ENCODE measurements at places on chromosomes 4 and X.

DNA sequence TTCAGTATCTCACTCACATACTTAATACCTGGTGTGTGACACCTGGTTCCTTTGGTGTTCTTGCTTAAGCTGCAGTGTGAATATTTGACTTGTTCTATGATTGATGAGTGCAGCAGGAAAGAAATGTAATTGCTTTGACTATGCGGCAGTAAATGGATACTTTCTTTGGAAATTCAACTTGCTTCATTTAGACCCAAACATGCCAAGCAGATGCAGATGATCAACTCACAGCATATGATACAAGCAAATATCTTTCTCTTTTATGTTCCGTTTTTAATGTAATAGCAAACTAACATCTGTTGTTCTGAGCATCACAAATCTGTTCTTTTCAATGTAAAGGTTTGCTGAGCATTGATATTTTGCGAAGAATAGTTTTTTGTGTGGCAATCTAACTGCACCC is 549.5 kb downstream of the C4orf33 start:
- DNase-seq: no peak

DNA sequence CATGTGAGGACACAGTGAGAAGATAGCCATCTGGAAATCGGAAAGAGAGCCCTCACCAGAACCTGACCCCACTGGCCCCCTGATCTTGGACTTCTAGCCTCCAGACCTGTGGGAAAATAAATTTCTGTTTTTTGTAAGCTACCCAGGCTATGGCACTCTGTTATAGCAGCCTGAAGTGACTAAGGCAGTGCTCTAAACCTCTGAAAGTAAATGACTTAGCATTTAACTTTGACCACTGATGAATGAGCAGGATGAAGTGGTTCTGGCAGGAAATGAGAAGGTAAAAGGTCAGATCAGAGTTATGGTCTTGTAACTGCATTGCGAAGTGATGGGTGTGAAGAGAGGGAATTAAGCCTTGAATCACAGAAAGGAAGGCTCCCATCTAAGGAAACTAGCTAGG is 17.0 kb downstream of the GPAT3 start:
- DNase-seq: no peak

- no peak for DNase-seq
Measured at GRCh38 chr4:169231647-169232262, 39.0 kb downstream of the SH3RF1 start.

GRCh38 chrX:138745196-138745595 is 33.7 kb upstream of the FGF13 start:
- DNase-seq: no peak

DNA sequence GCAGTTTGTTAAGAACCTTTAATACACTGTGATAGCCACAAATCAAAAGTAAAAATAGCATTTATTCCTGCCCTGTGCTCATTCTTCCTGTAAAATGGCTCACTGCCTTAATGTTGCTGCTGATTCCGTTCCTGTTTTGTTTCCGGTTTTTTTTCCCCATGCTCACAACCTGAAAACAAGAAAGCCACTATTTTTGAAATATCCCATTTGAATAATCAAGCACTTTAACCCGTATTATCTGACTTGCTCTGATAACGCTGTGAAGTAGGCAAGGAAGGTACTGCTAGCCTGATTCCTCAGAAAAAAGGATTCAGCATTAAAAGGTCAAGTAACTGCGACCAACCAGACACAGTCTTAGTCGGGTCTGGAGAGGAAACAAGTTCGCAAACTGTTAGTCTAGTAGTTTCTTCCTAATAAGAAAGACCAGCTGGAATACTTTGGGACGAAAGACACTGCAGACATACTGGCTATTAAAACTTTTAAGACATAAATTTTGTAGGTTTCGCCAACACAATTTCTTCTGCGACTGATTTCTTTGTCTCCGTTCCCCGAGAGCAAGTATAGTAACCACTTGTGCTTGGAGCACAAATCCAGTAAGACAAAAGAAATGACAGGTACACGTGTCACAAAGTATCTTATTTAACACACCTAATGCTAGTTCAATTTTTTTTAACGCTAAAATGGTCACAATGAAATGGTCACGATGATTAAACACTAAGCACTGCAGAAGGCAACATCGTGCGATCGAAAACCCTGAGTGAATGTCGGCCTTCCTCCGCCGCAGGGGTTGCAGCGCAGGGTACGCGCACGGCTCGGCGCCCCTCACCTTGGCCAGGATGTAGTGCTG is 802 bp downstream of the COX18 start:
- DNase-seq: no peak

DNA sequence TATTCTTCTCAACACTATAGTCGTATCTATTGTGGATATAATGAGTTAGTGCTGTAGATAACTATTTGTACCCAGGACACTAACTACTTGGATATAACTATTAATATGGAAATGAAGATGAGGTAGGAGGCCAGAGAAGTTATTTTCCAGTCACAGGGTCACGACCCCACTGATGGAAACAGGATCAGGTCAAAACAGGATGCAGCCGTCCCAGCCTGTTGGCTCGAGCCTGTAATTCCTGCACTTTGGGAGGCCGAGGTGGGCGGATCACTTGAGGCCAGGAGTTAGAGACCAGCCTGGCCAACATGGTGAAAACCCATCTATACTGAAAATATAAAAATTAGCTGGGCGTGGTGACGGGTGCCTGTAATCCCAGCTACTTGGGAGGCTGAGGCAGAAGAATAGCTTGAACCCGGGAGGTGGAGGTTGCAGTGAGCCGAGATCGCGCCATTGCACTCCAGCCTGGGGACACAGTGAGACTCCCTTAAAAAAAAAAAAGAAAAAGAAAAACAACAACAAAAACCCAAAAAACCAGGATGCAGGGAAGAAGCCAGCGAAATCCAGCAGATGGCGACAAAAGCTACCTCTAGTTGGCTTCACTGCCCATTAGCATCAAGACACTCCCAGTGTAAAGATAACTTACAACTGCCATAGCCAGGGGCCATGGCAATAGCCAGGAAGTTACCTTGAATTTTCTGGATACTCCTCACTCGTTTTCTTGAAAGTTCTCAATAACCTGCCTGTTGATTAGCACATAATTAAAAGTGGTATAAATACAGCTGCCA is 37.9 kb upstream of the NKAP start:
- no peak for DNase-seq

DNA sequence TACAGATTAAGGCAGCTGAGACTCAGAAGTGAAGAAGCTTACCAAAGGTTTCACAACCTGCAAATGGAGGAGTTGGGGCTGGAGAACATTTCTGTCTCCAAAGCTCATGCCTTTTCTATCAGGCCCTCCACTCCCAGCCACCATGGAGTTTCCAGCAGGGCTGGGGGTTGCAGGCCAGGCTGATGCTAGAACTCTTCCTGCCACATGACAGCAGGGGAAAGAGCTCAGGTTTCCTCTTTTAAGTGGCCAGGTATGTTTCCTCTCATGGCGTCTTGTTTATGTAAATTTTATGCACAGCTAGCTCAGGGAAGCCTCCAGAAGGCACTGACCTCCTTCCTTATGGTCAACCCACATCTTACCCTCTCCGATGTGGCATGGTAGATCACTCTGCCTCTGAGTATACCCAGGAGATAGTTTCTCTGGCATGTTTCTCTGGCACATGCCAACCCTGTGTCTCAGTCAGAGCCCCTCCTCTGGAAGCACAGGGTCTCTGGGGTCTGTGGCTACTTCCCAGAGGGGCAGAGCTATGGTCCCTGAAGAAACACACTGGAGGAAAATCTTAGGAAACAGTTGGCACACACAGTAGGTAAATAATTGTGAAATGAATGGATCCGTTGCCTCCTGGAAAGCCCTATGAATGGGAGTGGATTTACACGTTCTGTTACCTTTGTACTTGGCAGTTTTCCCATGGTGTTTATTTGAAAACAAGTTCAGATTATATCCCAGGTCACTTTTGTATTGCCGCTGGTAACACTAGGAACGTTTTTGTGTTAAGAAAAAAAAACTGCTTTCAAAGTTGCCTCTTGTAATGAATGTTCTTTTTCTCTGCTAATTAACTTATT is 28.9 kb downstream of the PDK3 start:
- no peak for DNase-seq

DNA sequence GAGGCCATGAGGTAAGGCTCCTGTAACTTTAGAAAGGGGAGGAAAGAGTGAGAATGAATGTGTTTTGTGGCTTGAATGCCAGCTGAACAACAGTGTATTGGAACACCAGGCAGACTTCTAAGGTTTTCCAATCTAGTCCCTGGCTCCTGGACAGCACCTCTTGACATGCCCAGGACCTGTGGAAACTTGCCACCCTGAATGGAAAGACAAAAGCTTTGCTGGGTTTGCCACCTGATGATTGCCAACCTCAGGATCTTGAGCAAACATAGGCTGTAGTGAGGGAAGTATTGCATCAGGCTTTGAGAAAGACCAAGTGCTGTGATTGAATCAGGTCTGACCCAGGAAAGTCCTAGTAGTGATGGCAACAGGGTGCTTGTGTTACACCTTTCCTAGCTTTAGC is 1393.1 kb upstream of the DIAPH2 start:
- no peak for DNase-seq

DNA sequence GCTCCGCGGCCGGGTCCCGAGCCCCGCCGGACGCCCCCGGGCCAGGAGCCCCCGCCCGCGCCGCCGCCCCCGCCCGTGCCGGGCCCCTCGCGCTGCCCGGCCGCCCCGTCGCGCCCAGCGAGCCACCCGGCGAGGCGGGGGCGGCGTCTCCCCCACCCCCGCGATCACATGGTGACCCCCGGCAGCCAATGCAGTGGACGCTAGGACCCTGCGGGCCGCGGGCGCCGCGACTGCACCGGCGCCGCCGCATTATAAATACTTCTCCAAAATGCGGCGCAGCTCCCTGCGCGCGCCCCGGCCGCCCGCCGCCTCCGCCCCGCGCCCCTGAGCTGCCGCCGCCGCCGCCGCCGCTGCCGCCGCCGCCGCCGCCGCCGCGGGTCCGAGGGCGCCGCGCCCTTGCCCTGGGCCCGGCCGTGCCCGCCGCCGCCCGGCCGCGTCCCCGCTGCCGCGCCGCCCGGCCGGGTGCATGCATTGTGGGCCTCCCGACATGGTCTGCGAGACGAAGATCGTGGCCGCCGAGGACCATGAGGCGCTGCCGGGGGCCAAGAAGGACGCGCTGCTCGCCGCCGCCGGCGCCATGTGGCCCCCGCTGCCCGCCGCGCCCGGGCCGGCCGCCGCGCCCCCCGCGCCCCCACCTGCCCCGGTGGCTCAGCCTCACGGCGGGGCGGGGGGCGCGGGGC is at the start of gene NAT8L:
TSS of gene NAT8L (plus strand) at position 282 of the 680 bp plus-strand sequence. CDS start at position 467, 185 bp downstream.
- DNase-seq: no peak

DNA sequence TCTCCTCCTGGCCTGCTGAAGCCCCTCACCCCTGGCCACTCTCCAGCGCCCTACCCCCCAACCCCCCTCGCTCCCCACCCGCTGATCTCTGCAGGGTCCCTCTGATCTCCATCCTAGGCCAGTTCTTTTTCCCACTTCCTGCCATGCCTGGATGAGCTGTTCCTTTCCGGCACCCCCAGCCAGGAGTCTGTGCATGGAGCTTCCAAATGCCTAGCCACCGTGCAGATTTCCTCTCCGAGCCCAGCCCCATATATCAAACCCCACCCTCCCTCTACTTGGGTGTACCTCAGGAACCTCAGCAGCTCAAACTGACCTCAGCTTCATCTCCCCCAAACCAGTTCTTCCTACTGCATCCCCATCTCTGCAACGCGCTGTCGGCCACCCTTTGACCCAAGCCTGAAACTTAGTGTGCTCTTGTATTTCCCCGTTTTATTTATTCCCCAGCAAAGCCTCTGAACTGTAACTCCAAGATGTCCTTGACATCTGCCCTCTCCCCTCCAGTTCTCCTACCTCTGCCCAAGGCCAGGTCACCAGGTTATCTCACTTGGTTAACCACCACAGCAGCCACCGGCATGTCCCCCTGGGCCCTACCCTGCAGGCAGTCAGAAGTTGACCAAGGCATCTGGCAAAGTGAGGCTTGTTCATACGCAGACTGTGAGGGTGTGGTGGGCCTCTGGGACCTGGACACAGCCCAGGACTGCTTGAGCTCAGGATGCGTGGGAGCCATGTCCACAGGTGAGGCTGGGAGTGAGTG is 194.9 kb upstream of the PSAPL1 start:
- no peak for DNase-seq

DNA sequence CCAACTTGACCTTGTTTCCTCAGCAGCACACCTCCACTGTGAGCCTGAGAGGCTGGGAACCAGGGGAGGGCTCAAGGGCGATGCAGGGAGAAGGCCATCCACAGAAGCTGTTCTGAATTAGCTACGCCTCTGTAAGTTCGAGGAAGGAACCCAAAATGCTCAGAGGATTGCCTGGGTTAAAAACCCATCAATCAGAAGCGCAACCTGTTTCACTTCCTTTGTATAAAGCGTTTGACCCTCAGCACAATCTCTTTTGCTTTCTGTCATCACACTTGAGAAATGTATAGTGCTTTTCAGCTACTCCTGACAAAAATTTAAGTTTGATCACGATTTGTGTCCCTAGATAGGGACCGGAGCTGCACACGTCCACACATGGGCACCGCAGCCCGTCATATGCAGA is 48.0 kb upstream of the MAP3K15 start:
- no peak for DNase-seq

DNA sequence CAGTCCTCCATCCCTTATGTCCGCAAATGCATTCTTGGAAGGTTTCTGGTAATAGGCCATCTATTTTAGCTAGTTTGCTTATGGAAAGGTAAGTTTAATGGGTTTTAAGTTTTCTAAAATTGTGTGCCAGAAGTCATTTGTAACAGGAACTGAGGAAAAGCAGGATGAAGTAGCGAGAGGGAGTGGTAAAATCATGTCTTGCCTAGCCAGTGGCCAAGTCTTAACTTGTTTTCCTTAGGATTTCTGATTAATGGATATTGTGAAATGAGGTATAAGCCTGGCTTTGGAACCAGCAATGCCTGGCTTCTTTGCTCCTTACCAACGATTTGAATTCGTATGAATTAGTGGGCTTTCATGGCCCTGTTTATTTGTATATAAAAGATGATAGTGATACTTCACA is 7.3 kb downstream of the SEC24B start:
- DNase-seq: no peak

GRCh38 chrX:71095555-71095980 is at the start of gene FOXO4:
Gene FOXO4, plus strand, starts transcription at chrX:71095851. Its CDS starts 678 bp downstream, at chrX:71096529.
- peak; percentile 93 for DNase-seq

DNA sequence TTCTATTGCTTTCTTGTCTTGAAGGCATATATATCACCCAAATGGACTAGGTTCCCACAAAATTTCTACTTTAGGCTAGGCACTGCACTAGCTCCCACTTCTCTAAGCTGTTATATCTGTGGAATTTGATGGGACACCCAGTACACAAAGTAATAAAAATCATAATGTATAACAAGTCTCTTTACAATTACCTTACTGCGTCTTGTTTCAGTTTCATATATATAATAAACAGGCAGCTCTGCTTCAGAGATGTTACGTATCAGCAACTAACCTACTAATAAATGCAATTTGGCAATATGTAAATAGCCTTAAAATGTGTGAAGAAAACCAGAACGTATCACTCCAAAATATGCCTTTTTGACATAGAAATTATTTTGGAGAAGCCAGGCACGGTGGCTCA is 42.0 kb upstream of the UGDH start:
- no peak for DNase-seq

GRCh38 chrX:9249051-9249846 is 215.3 kb upstream of the FAM9B start:
- DNase-seq: no peak

DNA sequence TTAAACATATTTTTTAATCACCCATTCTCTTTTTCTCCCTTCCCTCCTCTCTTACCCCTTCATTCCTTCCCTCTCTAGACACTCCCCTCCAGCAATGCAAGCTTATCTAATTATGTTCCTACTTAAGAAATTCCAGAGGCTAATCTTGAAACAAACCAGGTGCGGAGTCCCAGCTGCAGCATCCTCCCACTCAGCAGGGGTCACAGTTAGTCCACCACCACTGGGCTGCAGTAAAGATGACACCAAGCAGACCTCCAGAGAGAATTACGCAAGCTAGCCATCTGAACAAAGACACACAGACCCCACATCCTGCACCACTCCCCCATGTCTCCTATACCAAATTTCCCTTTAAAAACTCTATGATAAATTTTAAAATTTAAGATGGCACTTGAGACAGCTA is 13.9 kb upstream of the SEC24B start:
- no peak for DNase-seq
